ENCODE measurements at places on chromosomes 5 and 9. TPM values are rescaled to one million over a fixed set of nuclear protein-coding genes. Genes with fewer than 3 reads are reported as not detected.

DNA sequence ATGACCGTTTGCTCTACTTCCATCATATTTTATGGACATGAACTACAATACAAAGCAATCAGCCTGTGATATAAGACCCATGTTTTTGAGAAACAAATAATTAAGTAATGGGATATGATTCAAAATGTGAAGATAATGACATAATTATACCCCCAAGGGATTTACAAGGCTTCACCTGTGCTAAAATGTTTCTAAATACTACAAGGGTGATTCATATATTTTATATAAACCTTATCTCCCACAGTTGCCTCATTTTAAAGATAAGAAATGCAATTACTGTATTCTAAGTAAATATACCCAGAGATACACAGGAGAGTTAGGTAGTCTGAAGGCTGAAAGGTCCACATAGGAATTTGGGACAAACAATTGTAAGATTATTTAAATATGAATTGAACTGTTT is 662.0 kb upstream of the CHD1 start:
- DNase-seq = no peak

DNA sequence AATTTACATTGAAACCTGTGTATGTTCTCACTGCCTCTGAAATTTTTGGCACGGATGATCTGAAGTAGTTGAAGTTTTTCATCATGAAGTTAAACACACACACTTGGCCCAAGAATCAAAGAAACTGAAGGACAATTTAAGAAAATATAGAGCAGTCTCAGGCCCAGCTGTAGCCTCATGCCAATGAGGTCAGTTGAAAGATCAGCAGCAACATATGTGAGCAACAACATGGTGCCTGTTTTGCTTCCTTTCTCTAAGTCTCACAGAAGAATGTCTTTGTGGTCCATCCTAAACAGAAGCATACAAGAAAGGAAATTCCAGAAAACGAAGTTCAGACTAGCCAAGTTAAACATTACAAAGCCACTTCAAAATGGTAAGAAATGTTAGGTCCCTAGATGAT is 1737.2 kb downstream of the MAT2B start:
- DNase-seq = no peak

- DNase-seq = no peak
Observed at GRCh38 chr5:43571237-43571636, 14.4 kb upstream of the PAIP1 start.

DNA sequence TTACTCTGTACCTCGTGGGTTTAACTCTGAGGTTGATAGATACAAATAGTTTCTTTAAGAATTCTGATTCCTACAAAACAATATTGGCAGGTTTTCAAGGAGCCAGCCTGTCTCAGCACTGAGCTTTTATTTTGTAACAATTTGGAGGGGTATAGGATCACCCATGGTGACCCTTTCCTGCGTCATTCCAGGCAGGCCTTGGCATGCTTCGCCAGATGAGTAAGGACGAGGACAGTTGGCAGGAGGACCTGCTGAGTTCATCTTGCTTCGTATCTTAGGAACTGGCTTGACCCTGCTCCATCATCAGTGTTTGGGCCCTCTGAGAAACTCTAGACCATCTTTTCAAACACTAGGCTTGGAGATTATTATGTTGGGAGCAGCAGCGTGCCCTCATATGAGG is 17.9 kb downstream of the ZNF462 start:
- no peak for DNase-seq

DNA sequence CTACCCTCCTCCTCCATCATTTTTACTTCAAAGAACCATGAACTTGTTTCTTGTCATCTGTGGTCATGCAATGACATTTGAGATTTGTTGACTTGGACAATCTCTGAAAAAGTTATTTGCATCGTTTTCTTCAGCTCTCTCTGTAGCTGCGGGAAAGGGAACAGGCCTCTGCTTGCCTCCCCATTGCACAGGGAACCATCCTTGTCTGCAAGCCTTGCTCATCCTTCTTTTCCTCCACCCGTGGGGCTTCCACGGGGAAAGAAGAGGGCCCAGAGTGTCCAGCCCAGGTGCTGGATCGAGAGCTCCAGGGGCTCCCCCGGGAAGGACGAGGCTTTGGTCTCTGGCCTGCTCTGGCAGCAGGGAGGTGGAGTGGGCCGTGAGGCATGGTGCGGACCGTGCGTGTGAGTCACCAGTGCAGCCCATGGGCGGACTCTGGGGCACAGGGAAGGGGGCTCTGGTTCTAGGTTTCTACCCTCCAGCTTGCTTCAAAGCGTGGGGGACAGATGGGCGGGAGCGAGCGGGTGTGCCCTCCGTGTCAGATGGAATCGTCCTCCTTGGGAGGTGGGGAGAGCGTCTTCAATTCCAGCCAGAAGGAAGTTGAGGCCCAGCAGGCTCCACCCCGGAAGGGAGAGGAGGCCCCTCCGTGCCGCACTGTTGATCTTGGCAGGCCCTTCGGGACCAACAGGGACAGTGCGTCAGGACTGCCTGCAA is 6.0 kb upstream of the IRX4 start:
- no peak for DNase-seq

ANGPTL2 gene
- total RNA-seq = 14.7 TPM

LRRC19 gene
- total RNA-seq = 2.9 TPM

C9orf50 gene
- 1.2 TPM for total RNA-seq

SOX30 gene
- 6.3 TPM for total RNA-seq

- DNase-seq = no peak
Observed at GRCh38 chr9:130885484-130886375, 10.9 kb downstream of the QRFP start.

IL4 gene
- not detected for total RNA-seq

PCDHGA2 gene
- total RNA-seq = 4.6 TPM

GRCh38 chr9:23552876-23553601 is 273.0 kb downstream of the ELAVL2 start:
- no peak for DNase-seq

ARHGEF39 gene
- 5.5 TPM for total RNA-seq

GRCh38 chr5:59002162-59002825 is 419.4 kb downstream of the RAB3C start:
- DNase-seq = no peak

DNA sequence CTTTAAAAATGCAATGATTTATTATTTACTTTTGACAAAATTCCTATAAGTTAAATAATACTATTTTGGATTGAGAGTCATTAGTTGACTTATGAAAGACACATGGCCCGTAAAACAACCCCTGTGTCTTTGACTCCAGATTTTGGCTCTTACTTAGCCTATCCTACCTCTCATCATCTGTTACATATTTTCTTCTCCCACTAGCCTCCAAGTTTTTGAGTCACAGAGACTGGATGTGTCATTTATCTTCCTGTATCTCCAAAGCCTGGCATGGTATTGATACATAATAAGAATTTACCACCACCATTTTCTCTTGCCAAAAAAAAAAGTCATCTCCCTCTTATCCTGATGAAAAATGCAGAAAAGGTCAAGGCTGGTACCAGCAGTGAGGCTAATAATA is 99.9 kb downstream of the GABRB2 start:
- no peak for DNase-seq

All from umbilical cord (tissue), 2 donors.